ENCODE measurements at places on chromosomes 11 and 22.

DNA sequence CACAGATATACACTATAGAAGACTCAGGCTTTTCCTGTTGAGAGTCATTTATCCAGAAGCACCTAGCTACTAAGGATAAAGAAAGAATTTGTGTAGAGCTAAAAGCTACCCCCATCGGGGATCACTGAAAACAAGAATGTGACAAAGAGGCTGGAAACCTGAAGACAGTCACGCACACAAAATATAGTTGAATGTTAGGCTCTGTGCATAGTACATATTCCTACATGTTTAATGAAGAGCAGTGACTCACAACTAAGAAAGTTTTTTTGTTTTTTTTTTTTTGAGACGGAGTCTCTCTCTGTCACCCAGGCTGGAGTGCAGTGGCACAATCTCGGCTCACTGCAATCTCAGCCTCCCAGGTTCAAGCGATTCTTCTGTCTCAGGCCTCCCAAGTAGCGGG is 8.4 kb downstream of the OR10V1 start:
- DNase-seq: peak; percentile 15

GRCh38 chr11:111406091-111406490 is 27.0 kb upstream of the POU2AF1 start:
- DNase-seq: no peak

DNA sequence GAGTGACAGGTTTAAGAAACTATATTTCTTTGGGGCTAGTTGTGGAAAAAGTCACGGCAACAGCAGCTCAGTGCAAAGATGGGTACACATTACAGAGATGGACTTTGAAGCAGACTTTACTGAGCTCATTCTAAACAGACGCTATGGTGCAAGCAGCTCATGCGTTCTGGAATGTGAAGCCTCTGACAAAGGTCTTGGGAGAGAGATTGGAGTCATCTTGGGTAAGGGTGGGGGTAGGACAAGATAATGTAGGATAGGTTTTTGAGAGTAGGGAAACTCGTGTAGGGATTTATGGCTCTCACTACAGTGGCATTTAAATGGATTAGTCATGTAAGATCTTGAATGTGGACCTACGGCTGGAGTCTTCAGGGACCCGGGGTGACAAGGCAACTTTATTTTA is 36.2 kb upstream of the CLMP start:
- peak; percentile 91 for DNase-seq

DNA sequence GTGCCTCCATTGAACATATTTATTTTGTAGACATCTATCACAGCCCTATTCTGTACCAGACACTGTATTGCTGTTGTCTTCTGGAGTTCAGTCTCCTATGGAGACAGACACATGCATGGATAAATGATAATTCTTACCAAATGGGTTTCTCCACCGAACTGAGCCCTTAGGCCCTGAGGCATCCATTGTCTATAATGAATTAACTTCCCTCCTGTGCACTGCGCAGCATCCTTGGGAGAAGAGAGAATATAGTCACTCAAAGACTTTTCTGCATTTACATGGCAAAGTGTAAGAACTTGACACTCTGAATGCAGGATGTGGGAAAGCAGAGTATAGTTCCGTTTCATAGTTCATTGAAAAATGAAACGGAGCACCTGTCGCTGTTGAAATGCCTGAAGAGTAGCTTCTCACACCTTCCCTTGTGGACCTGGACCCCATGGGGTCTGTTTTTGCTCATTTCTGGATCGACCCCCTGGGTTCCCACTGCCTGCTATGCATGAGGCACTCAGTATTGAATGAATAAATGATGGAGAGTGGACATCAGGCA is 6.2 kb downstream of the ZNRF3 start:
- DNase-seq: no peak

GRCh38 chr11:66889960-66890359 is 33.1 kb downstream of the LRFN4 start:
- DNase-seq: no peak

GRCh38 chr11:88657076-88657738 is 319.7 kb upstream of the CTSC start:
- no peak for DNase-seq

DNA sequence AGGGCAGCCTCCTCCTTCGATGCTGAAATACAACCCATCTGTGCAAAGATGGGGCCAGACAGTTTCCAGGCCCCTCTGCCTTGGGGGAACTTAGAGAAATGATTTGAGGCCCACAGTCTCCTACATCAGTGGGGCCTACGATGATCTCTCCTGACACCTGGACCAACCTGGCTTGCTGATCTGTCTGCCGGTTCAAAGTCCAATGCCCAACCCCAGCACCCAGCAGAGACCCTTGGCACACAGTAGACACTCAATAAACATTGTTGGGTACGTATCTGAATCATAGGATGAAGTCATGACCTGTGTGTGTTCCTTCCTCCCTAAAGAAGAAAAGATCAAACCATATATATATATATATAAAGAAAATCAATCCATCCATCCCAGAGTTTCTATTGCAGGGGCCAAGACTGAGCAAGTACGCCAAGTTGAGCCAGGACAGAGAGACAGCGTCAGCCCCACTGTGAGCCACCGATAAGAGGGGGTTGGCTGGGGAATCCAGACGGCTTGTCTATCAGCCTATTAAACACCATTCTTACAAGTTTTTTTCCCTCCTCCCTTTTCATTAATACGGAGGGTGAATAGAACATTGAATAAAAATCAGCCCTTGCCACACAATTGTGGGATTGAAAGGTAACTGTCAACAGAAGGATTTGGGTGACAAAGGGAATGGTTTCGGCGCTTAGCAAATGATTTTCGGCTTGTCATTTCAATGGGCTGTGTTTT is 244.1 kb downstream of the MN1 start:
- no peak for DNase-seq

GRCh38 chr22:37784829-37785495 is 22.8 kb upstream of the GCAT start:
- no peak for DNase-seq

DNA sequence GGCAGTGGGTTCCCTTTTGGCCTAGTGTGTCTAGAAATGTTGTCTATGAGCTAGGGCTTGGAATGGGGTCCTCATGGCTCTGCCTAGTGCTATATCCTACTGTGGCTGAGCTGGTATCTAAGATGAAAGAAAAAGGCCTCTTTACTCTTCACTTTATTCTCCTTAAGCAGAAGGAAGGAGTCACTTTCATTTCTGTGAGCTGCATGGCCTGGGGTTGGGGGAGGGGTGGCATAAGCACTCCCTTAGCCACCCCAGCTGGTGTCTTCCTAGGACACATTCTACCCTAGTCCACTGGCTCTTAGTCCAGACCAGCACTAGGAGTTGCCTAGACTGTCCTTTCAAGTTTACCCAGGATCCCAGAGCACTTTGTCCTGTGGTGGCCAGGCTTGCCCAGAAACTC is 1148.9 kb upstream of the CNTN5 start:
- no peak for DNase-seq

- peak; percentile 72 for DNase-seq
These were observed 4.7 kb downstream of the YPEL4 start for GRCh38 chr11:57644748-57645688.
